ENCODE measurements at places on chromosomes 1 and 21.
A peak's percentile ranks its signal among the peaks of the same experiment; 100 is the strongest.

GRCh38 chr1:199720496-199720895 is 307.0 kb upstream of the NR5A2 start:
- no peak for DNase-seq

DNA sequence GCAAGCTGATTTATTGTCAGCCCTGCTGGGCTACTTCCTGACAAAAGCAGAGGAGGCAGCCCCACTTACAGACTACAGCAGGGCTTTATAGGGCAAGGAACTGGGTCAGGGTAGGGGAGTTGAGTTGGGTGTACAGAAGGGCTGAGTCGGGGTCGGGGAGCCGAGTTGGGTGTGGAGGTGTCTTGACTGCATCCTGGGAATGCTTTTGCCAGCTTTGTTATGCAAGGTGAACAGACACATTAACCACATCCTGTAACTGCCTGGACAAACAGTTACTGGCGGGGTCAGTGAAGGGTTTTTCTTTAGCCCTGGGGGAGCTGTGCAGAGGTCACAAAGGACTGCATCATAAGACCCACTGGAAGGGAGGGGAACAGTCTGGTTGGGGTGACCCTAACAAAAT is 39.1 kb upstream of the GBP5 start:
- no peak for DNase-seq

DNA sequence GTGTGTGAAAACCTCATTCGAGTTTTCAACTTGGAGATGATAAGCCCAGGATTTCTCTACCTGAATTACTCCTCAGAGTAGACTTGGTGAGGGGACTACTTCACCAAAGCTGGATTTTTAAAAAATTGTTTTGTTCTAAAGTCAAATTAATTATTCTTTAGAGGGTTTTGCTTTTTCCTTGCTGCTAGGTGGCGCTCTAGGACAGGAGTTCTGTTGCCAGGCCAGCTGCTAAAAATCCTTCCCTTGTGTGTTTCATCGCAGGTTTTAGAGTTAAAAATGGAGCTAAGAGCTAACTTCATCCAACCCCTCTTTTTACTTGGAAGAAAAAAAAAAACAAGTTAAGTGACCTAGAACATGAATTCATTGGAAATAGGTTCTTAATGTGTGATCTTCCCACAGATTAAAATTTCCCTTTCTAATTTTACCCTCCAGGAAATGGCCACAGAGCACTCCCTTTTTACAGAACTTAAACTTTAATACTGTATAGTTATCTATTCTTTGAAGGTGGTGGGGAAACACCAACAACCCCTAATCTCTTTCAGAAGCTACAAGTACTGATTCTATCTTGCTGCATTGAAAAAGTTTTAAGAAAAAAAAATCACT is 36.7 kb upstream of the FAM163A start:
- DNase-seq: no peak

DNA sequence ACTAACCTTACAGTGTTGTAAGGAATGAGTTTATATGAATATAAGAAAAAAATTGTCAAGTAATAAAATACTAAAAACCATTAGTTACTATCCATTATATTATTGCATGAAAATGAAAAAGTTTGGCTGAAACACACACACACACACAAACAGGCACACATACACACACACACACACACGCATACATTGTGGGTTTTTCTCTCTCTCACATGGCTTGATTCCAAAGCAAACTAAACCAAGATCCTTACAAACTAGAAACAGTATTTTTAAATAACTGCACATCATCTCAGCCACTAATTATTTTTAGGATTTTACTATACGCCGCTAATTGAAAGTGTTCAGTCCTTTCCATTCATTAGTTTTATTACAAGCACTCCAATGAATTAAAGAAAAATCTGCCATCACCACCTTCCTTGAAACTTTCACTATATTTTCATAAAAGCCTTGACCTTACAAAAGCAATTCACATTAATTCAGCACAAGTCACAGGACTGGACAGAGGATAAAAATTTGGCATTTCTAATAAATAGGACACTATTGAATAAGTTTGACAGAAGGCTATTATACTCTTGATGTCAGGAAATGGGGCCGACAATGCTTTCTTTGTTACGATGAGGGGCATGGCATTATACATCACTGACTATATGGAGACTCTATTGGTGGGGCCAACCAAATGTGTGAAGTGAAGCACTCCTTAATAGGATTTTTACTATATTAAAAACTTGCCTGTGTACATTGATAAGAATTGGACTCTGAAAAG is 187.0 kb upstream of the ESRRG start:
- DNase-seq: no peak

DNA sequence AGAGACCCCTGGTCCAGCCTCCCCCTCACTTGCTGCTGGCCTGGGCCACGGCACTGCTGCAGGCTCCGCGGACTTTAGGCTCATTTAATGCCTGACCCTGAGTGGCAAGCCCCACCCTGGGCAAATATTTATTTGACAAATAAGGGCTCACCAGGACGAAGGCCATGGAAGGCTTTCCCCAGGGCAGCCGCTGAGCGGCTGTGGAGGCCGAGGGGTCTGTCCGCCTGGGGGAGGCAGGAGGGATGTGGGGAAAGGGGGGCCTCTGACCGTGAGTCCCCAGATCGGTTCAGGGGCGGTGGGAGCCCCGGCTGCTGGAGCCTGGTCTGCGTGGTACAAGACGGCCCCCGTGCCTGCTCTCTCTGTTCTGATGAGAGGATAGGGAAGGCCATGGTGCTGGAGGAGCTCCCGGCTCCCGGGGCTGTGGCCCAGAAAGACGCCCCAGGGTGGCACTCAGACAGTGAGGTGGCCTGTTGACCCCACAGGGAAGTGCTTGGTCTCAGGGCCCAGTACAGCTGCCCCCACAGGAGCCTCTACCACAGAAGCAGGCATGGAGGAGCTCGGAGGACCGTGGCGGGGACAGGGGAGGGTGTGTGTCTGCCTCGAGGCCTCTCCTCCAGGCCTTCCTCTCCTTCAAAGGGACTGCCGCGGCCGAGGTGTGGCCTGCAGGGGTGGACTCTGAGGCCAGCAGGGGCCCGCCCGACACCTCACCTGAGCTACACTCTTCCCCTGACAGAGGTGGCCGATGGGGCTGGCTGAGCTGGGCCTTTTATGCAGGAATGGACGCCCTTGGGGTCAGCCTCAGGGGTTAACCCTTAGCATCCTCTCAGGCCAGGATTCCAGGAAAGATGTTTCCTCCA is 9.1 kb upstream of the C1orf159 start:
- DNase-seq: no peak

- no peak for DNase-seq
Measured at GRCh38 chr1:186481303-186481888, 20.5 kb upstream of the PDC start.

DNA sequence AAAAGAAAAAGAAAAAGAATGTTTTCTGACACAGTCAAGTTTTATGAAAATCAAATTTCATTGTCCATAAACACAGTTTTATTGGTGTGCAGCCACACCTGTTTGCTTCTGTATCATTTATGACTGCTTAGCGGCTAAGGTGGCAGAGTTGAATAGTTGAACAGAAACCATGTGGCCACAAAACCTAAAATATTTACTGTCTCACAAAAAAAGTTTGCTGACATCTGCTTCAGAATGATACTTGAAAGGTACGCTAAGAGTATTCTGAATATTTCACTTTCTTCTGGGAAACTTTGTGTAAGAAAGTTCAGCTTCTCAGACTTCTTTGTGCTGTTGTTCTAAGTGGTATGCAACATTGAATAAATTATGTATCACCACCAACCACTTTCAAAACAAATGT is 6.2 kb downstream of the KCNK1 start:
- no peak for DNase-seq

GRCh38 chr1:65443647-65444046 is 23.2 kb downstream of the LEPR start:
- DNase-seq: no peak

GRCh38 chr1:165537356-165538109 is 6.3 kb upstream of the LRRC52 start:
- DNase-seq: no peak

GRCh38 chr21:33266050-33266788 is at the start of gene IL10RB:
TSS of gene IL10RB (plus strand) at chr21:33266367. CDS start at chr21:33266466, 99 bp downstream.
- peak; percentile 26 for DNase-seq

DNA sequence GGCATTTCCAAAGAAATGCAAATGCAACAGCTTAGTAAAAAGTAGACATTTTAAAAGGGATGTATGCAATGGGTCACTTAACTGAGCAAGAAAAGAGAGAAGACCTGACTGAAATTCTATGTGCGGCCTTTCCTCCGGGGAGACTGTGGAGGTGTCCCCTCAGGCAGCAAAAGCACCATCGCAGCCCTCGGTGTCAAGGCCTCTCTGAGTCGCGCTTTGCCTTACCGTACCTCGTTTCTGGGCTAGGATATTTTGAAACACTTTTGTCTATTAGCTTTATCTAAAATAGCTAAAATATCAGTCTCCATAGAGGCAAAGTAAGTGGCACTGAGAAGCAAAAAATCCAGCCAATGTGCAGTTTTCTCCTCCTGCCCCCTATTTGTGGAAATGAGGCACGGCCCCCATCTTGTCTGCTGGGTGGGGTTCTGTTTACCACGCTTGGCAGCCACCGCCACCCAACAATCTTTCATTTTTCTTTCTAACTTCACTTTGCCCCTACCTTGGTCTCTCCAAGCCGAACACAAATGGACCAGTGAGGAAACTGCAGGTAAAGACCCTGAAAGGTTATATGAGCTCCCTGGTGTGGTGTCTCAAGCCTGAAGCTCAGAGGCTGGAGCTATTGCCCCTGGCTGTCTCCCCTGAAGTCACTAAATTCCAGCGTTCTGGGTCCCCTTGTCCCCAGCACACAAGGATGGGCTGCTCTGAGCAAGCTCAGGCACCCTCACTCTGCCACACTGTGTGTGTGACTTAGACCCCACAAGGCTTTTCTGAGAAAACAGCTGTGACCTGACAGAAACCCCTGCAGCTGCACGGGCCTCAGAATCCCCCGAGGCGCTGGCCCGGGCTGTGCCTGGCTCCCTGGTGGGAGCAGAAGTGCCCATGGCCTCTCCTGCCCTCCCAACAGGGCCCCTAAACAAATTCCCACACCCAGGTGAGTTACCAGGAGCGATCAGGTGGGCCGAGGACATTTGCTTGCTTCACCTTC is 1.6 kb downstream of the CD247 start:
- no peak for DNase-seq

All from thoracic aorta (tissue), 2 donors.